ENCODE measurements at places on chromosomes 6 and 20. TPM values are rescaled to one million over a fixed set of nuclear protein-coding genes. Genes with fewer than 3 reads are reported as not detected.

DNA sequence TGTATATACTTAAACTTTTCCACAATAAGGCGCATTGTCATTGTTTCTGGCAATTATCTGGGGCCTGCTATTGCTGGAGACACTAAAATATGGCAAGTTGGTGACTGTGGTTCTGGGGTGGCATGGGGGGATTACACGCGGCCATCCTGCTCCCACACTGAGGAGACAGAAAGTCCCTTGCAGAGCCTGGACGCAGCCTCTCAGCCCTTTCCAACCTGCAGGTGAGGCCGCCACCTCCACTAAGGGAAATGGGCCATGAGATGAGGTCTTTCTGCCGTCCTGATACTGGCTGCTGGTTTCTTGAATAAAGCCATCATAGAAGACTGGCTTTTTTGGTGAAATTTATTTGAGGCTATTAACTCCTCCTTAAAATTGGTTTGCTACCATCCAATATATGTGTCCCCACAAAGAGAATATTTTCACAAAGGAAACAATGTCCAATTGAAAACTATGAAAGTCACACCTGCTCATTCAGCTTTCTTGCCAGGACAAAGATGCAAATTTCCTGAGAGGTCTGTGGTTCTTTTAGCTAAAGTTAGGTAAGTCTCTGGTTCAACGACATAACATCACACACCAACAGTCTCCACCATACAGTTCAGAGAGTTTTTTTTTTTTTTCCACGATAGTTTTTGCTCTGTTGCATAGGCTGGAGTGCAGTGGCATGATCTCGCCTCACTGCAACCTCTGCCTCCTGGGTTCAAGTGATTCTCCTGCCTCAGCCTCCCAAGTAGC lies 13.0 kb downstream of the TXNDC5 start:
- no peak overlapping the region for H3K27ac ChIP-seq
- no peak for DNase-seq
- peaks cover 50% of the 10 kb centered on the region for H3K36me3 ChIP-seq
- H3K4me1 ChIP-seq: no peaks in the 10 kb centered on the region
- H3K27me3 ChIP-seq: no peaks in the 10 kb centered on the region

DNA sequence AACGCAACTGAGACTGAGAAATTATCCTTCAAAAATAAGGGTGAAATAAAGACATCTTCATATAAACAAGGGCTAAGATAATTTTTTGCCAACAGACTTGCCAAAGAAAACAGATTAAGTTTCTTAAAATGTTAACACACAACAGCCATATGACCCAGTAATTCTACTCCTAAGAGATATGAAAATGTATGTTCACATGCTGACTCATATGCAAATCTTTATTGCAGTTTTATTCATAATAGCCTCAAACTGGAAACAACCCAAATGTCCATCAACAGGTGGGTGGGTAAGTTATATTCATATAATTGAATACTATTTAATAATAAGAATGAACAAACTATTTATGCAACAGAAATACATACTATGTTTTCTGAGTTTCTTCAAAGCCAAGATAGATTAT lies 140.1 kb downstream of the REV3L start:
- H3K4me1 ChIP-seq: no peaks in the 10 kb centered on the region
- H3K36me3 ChIP-seq: no peaks in the 10 kb centered on the region
- H3K27me3 ChIP-seq: no peaks in the 10 kb centered on the region
- H3K27ac ChIP-seq: no peak overlapping the region
- no peak for DNase-seq
- no peak overlapping the region for H3K4me3 ChIP-seq

DNA sequence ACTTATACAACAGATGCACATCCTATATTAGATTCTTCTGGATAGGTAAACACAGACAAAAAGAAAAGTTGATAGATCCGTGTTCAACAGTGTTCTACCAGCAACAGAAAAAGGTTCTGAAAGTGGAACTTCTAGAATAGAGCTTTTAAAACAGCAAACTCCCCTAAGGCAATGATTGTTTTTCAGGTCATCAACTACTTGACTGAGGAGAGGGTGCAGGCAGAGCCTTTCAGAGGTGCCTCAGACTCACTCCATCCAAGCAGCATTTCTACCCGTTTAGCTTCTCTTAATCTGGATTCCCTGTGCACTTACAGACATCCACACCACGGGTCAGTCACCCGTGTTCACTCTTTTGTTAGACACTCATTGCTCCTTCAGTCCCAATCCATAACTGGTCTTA lies 28.9 kb downstream of the FYN start:
- H3K27ac ChIP-seq: peak overlapping the region; percentile 75
- no peak for DNase-seq
- H3K4me1 ChIP-seq: peaks cover 83% of the 10 kb centered on the region
- H3K36me3 ChIP-seq: peaks cover 14% of the 10 kb centered on the region
- H3K4me3 ChIP-seq: no peak overlapping the region

DNA sequence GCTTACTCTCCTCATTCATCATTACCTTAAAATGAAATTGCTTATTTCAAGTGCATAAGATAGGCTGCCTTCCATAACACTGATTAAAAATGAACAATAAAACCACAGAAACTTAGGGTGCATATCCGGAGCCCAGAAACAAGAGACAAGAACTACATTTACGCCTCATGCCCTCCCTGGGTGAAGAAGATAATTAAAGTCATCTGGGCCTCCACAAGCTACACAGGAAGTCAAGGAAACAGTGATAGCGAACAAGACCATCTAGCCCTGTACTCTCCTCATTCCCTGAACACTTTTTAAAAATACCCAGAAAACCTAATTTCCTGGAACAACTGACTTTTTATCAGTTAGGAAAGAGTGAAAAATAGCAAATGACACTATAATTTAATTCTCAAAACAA lies 6.3 kb downstream of the SOD2 start:
- no peak for DNase-seq
- no peak overlapping the region for H3K4me3 ChIP-seq
- H3K4me1 ChIP-seq: peaks cover 8% of the 10 kb centered on the region
- peaks cover 5% of the 10 kb centered on the region for H3K36me3 ChIP-seq
- H3K27ac ChIP-seq: no peak overlapping the region

GRCh38 chr20:39986173-39986904 lies 702.7 kb downstream of the MAFB start:
- H3K36me3 ChIP-seq: no peaks in the 10 kb centered on the region
- H3K27ac ChIP-seq: no peak overlapping the region
- H3K27me3 ChIP-seq: no peaks in the 10 kb centered on the region
- DNase-seq: no peak

GRCh38 chr20:23225407-23226060 lies 125.1 kb upstream of the NXT1 start:
- no peaks in the 10 kb centered on the region for H3K4me1 ChIP-seq
- no peak for DNase-seq
- no peaks in the 10 kb centered on the region for H3K36me3 ChIP-seq
- peaks cover 6% of the 10 kb centered on the region for H3K27me3 ChIP-seq

SLC2A4RG gene
- total RNA-seq: 110 TPM

SLC17A1 gene
- total RNA-seq: not detected

C6orf132 gene
- total RNA-seq: 0.18 TPM

SNHG17 gene
- total RNA-seq: 67.6 TPM

Data from T-cell (primary cell).